CD14-positive monocyte (primary cell): ENCODE measurements at places on chromosomes 6 and 20. TPM values are rescaled to one million over a fixed set of nuclear protein-coding genes. Genes with fewer than 3 reads are reported as not detected.
A peak's percentile ranks its signal among the peaks of the same experiment; 100 is the strongest.

DNA sequence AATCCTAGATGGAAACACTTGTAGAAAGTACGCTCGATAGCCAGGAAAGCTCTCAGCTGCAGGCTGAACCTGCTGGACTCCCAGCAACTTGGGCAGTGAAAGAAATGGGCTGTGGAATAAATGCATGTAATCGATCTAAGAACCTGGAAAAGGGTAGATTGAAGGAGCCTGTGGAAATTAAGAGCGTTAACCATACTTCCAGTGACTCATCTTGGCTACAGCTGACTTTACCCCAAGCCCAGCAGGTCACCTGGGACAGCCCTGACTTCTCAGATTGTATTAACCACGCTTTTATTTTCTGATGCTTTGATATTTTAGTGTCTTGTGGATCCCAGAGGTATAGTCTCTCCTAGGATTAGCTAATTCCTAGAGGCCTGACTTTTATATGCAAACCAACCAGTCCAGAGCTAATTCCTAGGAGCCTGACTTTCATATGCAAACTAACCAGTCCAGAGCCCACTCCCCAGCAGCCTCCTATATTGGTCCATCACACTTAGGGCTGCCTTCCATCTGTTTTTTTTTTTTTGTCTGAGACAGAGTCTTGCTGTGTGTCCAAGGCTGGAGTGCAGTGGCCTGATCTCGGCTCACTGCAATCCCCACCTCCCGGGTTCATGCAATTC is 86.3 kb downstream of the GMPR start:
- no peak for DNase-seq

DNA sequence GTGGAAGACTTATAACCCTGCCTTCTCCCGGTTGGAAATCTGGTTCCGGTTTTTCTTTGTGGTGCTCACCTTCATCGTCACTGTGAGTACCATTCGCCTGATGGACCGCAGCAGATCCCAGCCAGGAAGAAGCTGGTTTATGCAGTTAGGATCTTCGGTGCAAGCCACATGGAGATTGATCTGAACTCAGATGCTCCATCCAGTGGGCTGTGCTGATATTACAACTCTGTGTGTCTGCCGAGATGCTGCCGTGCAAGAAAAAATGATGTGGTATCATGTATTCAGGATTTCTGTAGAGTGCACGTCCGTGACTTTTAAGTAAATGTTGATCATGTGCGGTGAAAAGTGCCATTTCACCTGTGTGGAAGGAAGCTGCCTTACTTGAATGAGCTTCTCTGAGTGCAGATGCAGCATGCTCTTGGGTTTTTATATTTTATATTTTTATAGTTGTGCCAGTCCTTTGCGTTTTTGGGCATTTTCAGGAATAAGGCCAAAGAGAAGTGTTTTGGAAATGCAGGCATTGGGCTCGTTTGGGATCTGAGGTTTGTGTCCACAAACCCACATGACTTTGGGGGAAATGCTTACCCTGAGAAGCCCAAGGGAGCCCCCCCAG is 39.2 kb downstream of the DYNLT1 start:
- peak; percentile 46 for DNase-seq

GRCh38 chr6:69084746-69085335 is 449.8 kb downstream of the ADGRB3 start:
- no peak for DNase-seq

GRCh38 chr6:150753371-150754064 is 112.0 kb upstream of the MTHFD1L start:
- DNase-seq, result no peak

Gene SEMG1
- not detected in 2 replicates for polyA plus RNA-seq

Gene TMEM170B
- polyA plus RNA-seq, result 19.7 TPM

GRCh38 chr20:50762045-50762422 is 30.7 kb downstream of the PARD6B start:
- no peak for DNase-seq

Gene MRPS26
- 19.4 and 27.3 TPM in 2 replicates for polyA plus RNA-seq

DNA sequence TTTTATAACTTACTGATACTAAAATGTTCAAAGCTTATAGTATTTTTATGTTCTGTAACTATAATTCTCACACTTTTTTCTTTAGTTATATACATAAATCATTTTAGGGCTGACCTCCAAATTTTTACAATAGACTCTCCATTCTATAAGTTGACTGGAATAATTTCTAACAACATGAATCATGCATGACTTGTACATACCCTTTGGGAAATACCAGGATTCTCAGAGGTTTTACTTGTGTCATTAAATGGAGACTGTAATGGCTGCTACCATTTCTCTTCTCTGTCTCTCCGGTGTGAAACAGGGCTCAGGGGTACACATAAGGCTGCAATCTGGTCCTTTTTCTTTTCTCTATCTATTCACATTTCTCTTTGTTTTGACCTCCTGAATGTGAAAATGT is 222.2 kb upstream of the FLRT3 start:
- no peak for DNase-seq

- DNase-seq, result no peak
Measured at GRCh38 chr20:55782912-55783253, 222.4 kb downstream of the CBLN4 start.
